Neuronal stem cell (in vitro differentiated cells): ENCODE measurements at places on chromosomes 5 and 9.

- no peaks in the 10 kb centered on the region for H3K36me3 ChIP-seq
- H3K27ac ChIP-seq: no peak overlapping the region
- no peak for DNase-seq
- peaks cover 4% of the 10 kb centered on the region for H3K27me3 ChIP-seq
- no peak overlapping the region for H3K4me3 ChIP-seq
Observed at GRCh38 chr5:123154886-123155445, 65.9 kb downstream of the PRDM6 start.

- H3K27ac ChIP-seq: no peak overlapping the region
- H3K4me1 ChIP-seq: peaks cover 3% of the 10 kb centered on the region
- no peak overlapping the region for H3K4me3 ChIP-seq
- no peak for DNase-seq
Observed at GRCh38 chr5:57784121-57784520, 301.5 kb upstream of the ACTBL2 start.

DNA sequence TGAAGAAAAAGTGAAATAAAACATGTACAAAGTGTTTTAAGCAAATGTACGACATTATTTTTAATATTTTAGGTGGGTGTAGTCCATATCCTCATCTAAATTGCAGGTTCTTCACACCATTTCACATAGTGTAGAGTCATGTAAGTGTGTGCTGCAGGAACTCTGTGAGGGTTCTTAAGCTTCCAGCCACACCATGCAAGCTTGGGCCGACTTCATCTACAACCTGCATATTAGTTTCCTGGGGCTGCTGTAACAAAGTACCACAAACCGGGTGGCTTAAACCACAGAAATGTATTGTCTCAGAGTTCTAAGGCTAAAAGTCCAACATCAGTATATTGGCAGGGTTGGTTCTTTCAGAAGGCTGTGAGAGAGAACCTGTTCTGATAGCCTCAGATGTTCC lies 10.2 kb downstream of the PAM start:
- H3K4me1 ChIP-seq: peaks cover 33% of the 10 kb centered on the region
- no peak overlapping the region for H3K27ac ChIP-seq
- H3K27me3 ChIP-seq: no peaks in the 10 kb centered on the region
- no peaks in the 10 kb centered on the region for H3K36me3 ChIP-seq

DNA sequence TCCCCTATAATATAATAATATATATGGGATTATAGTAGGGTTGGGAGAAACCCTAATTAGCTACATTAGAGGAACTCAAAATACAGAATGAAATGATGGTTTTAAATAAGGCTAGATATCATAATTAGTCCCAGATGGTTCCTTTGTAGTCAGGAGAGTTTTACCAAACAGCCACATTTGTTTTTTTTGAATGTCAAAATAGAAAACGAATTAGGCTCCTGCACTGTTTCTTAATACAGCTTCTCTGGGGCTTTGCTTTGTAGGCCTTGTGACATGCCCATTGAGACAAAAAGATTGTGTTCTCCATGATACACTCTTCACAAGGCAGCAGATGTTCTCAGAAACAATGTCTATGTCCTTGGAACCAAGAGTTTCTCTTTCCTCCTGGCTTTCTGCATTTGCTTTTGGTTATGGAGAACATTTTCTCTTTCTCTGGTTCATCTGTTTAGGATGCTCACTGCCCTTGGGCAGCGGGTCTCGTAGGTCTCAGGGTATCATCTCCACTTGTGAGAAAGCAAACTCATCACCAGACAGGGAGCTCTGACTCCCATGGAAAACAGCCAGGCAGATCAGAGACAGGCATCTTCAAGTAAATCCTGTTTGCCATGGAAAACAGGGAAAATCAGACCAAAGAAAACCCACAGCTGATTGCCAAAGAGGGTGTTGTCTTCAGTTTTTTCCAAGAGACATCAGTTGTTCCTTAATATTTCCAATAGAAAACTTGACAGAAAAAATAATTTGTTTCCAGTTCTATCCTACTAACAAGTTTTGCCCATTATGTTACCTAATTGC lies 54.1 kb upstream of the RPS23 start:
- no peak overlapping the region for H3K4me3 ChIP-seq
- H3K4me1 ChIP-seq: peaks cover 1% of the 10 kb centered on the region
- no peak for DNase-seq

GRCh38 chr9:96342571-96343245 lies 40.7 kb upstream of the HSD17B3 start:
- no peak overlapping the region for H3K4me3 ChIP-seq
- H3K27ac ChIP-seq: no peak overlapping the region
- no peaks in the 10 kb centered on the region for H3K27me3 ChIP-seq
- no peaks in the 10 kb centered on the region for H3K36me3 ChIP-seq
- no peak for DNase-seq

GRCh38 chr5:118988866-118989180 lies 476 bp upstream of the DTWD2 start:
- H3K4me1 ChIP-seq: no peaks in the 10 kb centered on the region
- H3K4me3 ChIP-seq: no peak overlapping the region
- H3K36me3 ChIP-seq: no peaks in the 10 kb centered on the region
- no peak overlapping the region for H3K27ac ChIP-seq
- DNase-seq: no peak
- no peaks in the 10 kb centered on the region for H3K27me3 ChIP-seq

DNA sequence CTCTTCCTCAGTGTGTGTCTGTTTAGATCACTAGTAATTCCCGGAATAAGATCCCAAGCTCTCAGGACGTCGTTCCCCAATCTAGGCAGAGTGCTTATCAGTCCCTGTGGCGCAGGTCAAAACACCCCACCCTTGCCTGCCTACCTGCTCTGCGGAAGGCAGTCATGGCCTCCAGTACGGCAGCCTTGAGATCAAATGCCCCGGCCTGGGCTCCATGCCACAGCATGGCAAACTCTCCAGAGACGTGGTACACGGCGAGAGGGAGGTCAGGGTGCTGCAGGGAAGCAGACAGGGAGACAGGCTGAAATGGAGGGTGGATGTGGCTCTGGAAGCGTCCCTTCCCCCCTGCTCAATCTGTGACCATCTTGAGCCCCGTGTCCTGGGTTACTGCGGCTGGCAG lies 12.0 kb upstream of the HDHD3 start:
- DNase-seq: no peak
- no peak overlapping the region for H3K4me3 ChIP-seq
- no peaks in the 10 kb centered on the region for H3K4me1 ChIP-seq
- H3K36me3 ChIP-seq: peaks cover 73% of the 10 kb centered on the region
- no peak overlapping the region for H3K27ac ChIP-seq
- H3K27me3 ChIP-seq: no peaks in the 10 kb centered on the region

GRCh38 chr9:4143936-4144717 lies 155.7 kb downstream of the GLIS3 start:
- peak; percentile 52 for DNase-seq
- no peak overlapping the region for H3K4me3 ChIP-seq
- H3K4me1 ChIP-seq: peaks cover 23% of the 10 kb centered on the region
- no peaks in the 10 kb centered on the region for H3K36me3 ChIP-seq
- H3K27ac ChIP-seq: peak overlapping the region; percentile 59
- no peaks in the 10 kb centered on the region for H3K27me3 ChIP-seq

DNA sequence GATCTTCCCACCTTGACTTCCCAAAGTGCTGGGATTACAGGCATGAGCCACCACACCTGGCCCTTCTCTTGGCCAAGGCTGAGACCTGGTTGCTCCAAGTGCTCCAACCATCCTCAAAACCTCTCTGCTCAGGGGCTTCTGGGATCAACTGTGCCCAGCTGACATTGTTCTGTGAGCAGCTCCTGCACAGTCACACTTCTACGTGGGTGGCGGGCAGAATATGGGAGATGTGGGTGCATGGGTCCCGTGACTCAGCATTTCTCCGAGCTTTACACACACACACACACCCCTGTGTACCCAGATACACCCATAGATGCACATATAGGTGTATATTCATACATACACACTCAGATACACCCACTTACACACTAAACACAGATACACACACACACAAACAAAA lies 10.5 kb upstream of the MYORG start:
- no peak overlapping the region for H3K4me3 ChIP-seq
- H3K27ac ChIP-seq: no peak overlapping the region
- peaks cover 8% of the 10 kb centered on the region for H3K27me3 ChIP-seq

DNA sequence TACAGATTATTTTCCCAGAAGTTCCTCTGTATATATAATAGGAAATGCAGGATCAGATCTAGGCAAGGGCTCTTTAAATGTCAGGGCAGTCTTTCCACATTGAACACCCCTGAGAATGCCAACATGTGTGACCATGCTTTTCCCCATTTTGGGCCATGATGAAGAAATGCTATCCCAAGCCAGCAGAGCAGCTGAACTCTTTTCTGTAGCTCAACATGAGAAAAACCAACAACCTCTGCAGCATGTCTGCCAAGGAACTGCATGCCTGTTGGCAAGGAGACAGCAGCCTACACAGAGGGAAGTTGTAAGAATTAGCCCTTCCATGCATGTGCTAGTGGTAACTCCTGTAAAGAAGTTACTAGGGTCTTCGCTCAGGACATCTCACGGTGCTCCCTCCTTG lies 9.5 kb upstream of the IFNK start:
- no peaks in the 10 kb centered on the region for H3K27me3 ChIP-seq
- no peak overlapping the region for H3K4me3 ChIP-seq
- no peak for DNase-seq
- H3K4me1 ChIP-seq: no peaks in the 10 kb centered on the region
- H3K27ac ChIP-seq: no peak overlapping the region
- peaks cover 5% of the 10 kb centered on the region for H3K36me3 ChIP-seq

DNA sequence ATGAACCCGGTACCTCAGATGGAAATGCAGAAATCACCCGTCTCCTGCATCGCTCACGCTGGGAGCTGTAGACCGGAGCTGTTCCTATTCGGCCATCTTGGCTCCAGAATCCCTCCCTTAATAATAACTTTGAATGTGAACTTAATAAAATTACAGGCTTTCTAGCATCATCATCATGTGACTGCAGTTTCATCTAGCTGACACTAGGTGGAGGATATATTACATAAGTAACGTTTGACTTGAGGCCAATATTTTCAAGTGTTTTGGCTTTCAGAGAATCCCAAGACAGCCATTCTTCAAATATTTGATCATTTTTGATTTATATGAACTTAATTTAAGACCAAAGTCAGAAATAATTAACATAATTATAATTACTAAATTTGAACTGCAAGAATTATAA lies 474.9 kb upstream of the CDH10 start:
- H3K36me3 ChIP-seq: no peaks in the 10 kb centered on the region
- H3K27ac ChIP-seq: no peak overlapping the region
- H3K27me3 ChIP-seq: no peaks in the 10 kb centered on the region
- no peak overlapping the region for H3K4me3 ChIP-seq
- DNase-seq: no peak

DNA sequence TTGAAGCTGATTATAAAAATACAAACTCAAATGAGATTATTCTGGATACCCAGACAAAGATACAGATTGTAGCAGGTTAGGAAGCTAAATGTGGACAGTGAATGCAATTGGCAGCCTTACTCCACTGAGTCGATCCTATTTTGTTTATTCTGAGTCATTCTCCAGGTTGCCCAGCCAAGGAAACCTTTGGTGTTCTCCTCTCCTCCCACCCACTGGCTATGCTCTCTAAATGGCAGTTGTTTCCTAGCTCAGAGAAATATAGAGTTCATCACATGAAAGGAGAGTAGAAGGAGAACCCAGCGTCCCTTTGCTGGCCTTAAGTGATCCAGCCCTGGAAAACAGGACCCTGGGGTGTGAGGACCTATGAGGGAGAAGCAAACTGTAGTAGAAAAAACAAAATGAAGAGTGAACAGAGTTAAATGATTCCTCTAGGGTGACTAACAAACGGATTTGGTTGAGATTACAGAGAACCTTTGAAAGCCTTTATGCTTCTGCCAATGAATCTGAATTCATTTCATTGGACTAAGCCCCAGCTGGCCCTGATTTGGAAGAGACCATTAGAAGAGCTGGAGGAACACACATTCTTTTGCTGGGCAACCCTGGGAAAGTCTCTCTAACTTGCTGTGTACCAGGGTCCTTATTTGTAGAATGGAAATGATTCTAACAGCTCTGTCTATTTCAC lies 95.1 kb downstream of the BRINP1 start:
- H3K4me3 ChIP-seq: no peak overlapping the region
- no peaks in the 10 kb centered on the region for H3K36me3 ChIP-seq
- peaks cover 13% of the 10 kb centered on the region for H3K4me1 ChIP-seq

DNA sequence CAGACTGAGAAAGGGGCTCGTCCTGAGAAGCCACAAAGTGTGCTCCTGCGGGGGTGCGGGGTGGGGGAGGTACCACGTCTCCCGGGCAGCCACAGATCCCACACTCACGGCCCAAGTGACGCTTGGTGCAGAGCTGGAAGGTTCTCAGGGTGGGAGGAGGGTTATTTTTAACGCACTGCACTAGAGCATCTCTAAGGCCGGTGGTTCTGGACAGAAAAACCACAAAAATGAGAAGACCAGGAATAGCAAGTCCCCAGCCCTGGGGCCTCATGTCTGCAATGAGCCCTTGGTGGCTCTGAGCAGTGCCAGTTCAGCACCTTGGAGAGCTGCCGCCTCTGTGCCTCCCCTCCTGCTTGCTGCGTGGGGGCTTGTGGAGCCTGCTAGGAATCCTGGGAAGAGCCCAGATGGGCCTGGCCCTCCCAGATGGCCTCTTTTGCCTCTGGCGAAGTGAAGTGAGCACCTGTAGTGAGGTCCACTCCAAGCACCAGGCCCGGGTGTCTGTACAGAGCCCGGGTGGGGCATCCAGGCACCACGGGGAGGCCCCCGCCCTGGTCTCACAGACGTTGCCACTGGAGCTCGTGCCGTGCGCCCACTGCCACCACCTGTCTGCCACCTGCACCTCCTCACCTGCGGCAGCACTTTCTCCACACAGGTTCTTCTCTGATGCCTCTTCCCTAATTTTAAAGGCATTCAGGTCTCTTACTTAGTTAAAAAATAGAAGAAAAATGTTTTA lies 48.9 kb upstream of the CACNA1B start:
- H3K4me1 ChIP-seq: no peaks in the 10 kb centered on the region
- no peaks in the 10 kb centered on the region for H3K27me3 ChIP-seq
- peak; percentile 32 for DNase-seq
- H3K27ac ChIP-seq: no peak overlapping the region
- no peak overlapping the region for H3K4me3 ChIP-seq

GRCh38 chr5:74179701-74180100 lies 460.8 kb downstream of the ENC1 start:
- no peaks in the 10 kb centered on the region for H3K36me3 ChIP-seq
- no peak for DNase-seq
- no peak overlapping the region for H3K27ac ChIP-seq
- H3K4me3 ChIP-seq: no peak overlapping the region

DNA sequence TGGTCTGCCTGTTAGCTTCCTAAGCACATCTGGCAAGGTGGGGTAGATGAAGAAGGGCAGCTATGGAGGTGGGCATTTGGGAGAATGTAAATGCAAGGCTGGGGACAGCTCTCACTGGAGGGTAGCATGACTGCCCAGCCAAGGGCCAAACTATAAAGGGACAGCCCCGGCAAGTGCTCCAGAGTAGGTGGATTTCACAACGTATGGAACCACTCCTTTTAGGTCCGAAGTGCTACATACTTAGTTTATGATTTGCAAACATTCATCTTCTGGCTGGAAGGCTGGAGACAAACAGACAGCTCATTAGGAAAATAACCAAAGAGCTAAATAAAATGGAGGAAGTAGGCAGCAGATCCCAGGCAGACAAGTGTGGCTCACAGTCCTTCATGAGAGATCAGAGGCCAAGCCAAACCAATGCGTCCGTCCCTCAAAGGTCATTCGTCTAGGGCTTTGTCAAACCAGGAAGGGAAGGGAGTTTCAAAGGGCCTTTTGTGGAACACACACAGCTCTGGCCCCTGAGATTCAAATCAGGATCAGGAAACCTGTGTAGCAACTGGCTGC lies 42.5 kb upstream of the GLRX start:
- H3K4me1 ChIP-seq: peaks cover 18% of the 10 kb centered on the region
- H3K27ac ChIP-seq: peak overlapping the region; percentile 40
- no peaks in the 10 kb centered on the region for H3K27me3 ChIP-seq
- H3K4me3 ChIP-seq: no peak overlapping the region
- no peak for DNase-seq
